ENCODE measurements at places on chromosomes 13 and 19. TPM values are rescaled to one million over a fixed set of nuclear protein-coding genes. Genes with fewer than 3 reads are reported as not detected.

DNA sequence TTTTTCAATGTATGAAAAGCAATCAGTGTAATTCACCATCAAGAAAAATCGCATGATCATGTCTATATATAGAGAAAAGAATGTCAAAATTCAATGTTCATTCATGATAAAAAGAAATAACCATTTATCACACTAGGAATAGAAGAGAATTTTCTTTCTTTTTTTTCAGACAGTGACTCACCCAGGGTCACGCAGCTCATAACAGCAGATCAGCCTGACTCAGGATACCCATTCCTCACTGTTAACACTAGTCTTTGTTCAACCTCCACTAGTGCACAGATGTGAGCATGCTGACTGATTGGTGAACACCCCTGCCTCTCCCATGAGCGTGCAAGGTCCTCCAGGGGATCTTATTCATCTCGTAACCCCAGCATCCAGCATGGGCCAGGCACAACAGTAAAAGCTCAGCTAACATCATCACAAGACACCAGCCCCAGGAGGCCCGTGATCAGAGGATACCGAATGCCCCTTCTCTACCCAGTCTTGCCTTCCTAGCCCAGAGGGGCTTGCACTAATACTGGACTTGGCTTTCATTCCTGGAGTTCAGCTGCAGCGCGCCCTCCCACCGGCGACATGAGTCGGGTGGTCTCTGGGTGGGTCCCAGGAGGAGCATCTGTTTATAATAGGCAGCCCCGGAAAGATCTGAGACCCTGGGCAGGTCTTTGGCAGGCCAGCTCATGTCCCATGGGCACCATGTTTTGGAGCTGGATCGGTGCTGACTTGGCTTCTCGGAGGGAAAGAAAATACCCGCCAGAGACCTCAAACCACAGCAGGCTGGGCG lies 539.5 kb upstream of the SLC10A2 start:
- DNase-seq, result no peak

- DNase-seq, result no peak
Measured at GRCh38 chr13:49304763-49305700, 57.3 kb downstream of the CDADC1 start.

DNA sequence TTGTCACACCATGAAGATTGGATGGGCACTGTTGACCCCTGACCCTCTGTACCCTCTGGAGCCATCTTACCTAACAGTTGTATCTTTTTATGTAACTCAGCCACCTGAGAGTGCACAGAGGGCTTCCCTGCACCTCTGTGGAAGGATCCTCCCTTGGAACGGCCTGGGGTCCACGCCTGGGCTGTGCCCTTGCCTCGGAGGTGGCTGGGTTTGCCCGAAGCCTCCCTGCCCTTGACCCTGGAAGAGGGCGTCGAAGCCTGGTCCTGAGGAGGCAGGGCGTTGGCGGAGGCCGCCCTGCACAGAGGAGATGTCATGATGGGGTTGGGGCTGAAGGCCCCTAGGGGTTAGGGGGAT lies 241 bp downstream of the ODAD3 start:
- no peak for DNase-seq

DNA sequence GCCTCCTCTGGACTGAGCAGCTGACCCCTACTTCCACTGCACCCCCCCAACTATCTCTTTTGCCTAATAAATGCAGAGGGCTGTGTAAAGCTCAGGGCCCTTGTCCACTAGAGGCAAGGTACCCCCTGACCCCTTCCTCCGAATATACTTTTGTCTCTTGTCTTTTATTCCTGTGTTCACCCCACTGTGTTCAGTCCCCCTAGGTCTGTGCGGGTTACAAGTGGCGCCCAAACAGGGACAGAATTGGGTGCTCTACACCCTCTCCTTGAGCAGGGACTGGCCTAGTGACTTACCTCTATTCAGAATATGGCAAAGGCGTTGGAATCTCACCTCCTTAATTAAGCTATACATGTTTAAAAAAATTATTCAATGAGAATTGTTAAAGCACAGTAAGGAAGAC lies 15.0 kb downstream of the ZNF350 start:
- no peak for DNase-seq

DNA sequence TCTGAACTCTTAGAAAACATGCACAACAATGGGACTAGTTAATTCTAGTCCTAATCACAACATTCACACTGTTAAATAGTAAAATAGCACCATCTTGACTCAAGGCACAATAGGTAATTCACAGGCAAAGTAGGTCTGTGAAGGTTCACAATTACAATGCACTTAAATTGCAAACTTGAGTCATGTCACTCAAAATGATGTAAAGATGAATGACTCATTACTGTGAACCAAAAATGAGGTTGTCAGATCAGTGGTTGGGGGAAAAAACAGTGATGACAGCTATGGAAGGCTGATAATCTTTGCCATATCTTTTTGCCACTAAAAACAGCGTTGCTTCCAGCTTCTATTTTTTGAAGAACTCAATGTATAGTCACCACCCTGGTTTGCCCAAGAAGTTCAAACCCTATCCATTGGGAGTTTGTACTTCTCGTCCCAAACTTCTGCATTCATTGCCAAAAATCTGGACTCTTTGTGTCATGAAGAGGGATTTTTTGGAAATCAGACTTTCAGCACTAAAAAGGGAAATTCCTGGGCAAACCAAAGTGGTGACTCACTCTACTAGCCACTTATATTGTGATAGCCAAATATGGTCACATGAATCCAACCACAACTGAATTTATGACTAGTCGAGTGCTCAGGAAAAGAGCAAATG lies 200.9 kb upstream of the TMTC4 start:
- DNase-seq, result no peak

DNA sequence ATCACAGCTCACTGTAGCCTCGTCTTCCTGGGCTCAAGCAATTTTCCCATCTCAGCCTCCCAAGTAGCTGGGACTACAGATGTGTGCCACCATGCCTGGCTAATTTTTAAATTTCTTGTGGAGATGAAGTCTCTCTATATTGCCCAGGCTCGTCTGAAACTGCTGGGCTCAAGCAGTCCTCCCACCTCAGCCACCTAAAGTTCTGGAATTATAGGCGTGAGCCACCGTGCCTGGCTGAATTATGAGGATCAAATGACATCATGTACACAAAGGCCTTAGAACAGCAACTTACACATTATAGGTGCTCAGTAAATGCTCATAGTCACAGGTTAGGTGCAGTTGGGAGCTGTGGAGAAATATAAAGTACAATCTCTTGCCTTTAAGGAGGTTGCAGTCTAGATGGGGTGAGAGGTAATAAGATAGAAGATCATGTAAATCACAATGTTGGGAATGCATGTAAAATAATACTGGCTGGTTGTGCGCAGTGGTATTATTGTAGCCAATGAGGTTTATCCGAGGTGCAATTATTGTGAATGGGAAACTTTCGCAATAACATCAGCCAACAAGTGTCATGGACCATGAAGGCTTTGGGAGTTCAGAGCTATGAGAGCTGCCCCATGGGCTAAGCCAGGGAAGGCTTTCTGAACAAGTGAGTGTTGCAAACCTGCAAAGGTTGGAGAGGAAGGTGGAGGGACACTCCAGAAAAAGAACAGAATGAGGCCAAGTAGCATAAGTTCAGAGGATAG lies 29.8 kb upstream of the CXCL17 start:
- DNase-seq, result no peak

DNA sequence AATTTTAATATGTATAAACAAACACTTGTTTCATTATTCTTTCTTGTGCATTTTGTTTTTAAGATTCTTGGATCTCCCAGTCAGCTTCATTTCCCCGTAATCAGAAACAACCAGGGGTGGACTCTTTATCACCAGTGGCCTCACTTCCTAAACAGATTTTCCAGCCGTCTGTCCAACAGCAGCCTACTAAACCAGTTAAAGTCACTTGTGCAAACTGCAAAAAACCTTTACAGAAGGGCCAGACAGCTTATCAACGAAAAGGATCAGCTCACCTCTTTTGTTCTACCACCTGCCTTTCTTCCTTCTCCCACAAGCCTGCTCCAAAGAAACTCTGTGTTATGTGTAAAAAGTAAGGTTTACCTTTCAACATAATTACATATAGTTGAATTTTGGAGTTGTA lies 44.3 kb downstream of the ZMYM2 start:
- DNase-seq, result no peak

GRCh38 chr19:35249146-35249847 lies 495 bp downstream of the LSR start:
- no peak for DNase-seq

- DNase-seq, result no peak
Measured at GRCh38 chr13:75607447-75607846, 28.7 kb upstream of the LMO7 start.

DNA sequence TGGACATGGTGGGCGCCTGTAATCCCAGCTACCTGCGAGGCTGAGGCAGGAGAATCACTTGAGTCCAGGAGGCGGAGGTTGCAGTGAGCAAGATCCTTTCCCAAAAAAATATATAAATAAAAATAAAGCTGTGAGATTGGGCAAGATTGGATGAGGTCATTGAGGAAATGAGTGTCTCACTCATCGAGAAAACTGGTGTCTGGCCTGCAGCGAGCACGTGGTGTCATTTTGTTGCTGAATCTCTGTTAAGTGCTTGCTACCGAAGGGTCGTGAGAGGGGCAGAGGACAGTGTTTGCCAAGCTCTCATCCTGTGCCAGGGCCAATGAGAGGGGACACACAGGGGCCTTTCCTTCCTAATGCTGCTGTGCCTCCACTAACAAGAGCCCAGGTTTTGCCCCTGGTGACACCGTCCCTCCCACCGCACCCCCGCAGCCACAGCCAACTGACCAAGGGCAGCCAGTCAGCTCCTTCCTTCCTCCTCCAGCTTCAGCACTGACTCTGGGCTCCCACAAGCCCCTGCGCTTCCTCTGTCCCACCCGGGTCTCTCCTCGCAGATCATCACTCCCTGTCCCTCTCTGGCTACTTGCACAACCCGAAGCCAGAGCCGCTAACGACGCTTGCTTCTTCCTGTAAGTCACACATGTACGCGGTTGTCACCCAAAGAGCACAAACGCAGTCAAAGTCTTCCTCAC lies 3.2 kb downstream of the POLD1 start:
- no peak for DNase-seq

- no peak for DNase-seq
Measured at GRCh38 chr19:56383826-56384605, 9.3 kb downstream of the ZNF582 start.

TNFSF11 gene
- not detected for total RNA-seq

CYP2A6 gene
- total RNA-seq, result not detected

TPTE2 gene
- total RNA-seq, result not detected

ECSIT gene
- 42.4 TPM for total RNA-seq

ZNF99 gene
- not detected for total RNA-seq
